ENCODE measurements at places on chromosomes 12 and 14.

GRCh38 chr12:92733661-92734060 lies 30.9 kb downstream of the PLEKHG7 start:
- DNase-seq = no peak

GRCh38 chr12:6959058-6959804 lies 8.1 kb downstream of the PTPN6 start:
- peak; percentile 46 for DNase-seq

- DNase-seq = no peak
Observed at GRCh38 chr12:33450480-33450879, 10.9 kb upstream of the SYT10 start.

DNA sequence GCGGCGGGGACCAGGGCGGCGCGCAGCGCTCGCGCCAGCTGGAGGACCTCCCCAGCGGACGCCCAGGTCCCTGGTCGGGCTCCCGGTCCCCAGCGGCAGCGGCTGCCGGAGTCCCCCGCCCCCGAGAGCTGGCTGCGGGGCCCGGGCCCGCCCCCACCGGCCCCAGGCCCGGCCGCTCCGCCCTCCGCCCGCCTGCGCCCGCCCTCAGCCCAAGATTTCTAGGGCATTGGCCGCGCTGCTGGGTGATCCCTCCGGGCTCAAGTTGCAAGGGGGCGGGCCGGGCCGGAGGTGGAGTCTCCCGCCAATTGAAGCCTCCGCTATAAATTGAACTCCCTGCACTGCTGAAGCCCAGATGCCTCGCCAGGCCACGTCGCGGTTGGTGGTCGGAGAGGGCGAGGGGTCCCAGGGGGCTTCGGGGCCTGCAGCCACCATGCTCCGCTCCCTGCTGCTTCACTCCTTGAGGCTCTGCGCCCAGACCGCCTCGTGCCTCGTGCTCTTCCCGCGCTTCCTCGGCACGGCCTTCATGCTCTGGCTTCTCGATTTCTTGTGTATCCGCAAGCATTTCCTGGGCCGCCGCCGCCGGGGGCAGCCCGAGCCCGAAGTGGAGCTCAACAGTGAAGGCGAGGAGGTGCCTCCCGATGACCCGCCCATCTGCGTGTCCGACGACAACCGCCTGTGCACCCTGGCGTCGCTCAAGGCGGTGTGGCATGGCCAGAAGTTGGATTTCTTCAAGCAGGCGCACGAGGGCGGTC lies at the start of gene DIO3:
DIO3 (plus strand) TSS at position 351 of the 752 bp plus-strand sequence.
- DNase-seq = no peak

DNA sequence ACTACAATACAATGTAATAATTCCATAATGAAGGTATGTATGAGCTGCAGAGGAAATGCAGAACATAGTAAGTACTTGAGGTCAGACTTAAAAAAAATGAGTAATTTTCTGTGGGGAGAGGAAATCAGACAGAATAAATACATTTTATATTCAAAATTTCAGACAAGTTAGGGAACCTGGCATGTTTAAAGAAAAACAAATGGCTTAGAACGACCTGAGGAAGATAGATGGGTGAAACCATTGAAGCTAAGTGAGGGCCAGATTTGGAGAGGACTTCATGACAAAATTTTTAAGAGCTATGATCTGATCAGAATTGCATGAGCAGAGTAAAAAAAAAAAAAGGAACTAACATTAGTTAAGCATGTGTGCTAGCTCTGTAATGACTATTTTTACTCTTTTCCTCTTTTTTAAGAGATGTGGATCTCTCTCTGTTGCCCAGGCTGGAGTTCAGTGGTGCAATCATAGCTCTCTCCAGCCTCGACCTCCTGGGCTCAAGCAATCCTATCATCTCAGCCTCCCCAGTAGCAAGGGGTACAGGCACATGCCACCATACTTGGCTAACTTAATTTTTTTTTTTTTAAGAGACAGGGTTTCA lies 157.6 kb upstream of the PDE3A start:
- no peak for DNase-seq

DNA sequence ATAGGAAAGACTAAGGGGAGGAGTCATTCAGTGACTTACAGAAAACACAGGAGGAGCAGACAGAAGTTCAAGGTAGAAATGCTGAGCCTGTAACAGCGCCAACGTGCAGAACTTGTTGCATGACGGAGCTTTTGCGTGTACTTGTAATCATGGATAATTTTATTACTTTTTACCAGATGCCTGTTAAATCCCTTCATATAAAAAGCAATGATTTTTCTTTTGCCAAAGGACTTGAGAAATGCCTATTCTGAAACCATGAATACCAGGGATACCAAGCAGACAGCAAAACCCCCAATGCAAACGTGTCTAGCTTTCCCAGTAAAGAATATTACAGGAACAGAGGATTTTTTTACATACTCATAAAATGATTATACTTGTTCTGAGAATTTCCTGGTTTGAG lies 163.6 kb upstream of the GSC start:
- no peak for DNase-seq

GRCh38 chr14:33273978-33274377 lies 335.3 kb downstream of the NPAS3 start:
- DNase-seq = no peak

DNA sequence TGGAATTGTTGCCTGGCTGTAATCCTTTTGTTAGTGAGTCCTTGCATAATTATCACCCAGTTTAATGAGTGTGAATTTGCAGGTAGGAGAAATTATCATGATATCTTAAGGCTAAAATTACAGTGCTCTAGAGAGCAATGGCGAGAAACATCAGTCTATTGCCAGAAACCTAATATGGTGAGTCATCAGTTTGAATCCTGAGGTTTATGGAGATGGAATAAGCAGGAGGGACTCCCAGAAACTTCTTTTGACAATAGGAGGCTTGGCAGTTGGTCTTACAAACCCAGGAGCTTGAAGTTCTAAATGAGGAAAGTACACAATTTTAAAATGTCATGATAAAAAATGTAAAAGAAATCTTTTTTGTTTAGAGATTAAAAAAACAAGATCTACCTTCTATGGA lies 31.5 kb upstream of the CRADD start:
- DNase-seq = no peak

DNA sequence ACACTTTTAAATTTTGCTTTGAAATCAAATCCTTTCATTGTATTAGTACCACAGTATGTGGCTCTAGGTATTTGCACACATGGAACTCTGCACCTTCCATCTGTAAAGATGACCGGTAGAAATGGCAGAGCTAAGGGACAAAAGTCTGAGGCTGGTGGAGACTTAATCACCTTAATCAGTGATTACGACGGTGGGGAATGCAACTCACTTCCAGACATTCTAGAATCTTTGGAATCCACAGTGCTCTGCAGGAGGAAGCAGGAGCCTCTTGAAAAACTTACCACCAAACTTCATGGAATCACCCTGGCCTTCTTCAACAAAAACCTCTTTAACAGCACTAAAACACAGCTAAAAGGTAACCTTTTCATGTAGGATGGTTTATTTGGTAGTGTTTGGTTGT lies 3.9 kb upstream of the DACT1 start:
- no peak for DNase-seq

GRCh38 chr12:45050751-45051571 lies at the start of gene DBX2:
Gene DBX2 (minus strand): TSS chr12:45051099. CDS start chr12:45050927, 172 bp downstream.
- no peak for DNase-seq

DNA sequence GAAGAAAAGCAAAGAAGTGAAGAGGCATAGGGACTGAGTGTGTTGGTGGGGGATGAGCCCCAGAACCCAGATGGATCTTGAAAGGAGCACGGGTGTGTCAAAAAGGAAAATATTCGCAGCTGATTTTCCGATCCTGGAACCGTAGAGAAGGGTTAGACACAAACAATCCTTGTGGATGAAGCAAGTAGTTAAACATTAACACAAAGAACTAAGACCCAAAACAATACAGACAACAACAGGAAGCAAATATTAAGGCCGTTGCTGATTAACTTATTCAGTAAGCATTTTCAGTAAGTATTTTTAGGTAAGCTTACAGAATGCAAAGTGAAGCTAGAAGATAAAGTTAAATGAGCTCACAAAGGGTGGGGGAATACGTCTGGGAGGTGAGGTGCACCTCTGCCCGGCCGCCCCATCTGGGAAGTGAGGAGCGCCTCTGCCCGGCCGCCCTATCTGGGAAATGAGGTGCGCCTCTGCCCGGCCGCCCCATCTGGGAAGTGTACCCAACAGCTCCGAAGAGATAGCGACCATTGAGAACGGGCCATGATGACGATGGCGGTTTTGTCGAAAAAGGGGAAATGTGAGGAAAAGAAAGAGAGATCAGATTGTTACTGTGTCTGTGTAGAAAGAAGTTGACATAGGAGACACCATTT lies 62.8 kb upstream of the PRB2 start:
- DNase-seq = no peak

- no peak for DNase-seq
Observed at GRCh38 chr12:67613040-67613439, 35.5 kb upstream of the DYRK2 start.

DNA sequence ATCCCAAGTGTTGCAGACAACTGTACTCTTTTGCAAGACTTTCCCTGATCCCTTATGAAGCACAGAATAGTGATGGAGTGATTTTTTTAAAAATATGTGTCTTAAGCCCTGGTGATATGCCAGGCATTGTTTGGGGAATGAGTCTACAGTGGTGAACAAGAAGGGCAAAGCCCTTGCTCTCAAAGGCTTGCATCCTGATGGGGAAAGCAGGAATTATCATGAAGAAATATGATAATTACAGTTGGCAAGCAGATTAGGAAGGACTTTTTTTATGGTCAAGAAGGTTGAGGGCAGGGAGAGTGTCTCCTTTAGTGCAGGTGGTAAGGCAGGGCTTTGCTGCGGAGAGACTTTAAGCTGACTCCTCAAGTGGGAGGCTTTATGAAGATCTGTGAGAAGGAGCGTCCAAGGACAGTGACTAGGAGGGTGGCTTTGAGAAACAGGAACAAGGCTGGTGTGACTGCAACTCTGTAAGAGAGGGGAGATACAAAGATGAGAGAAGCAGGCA lies 100.2 kb downstream of the SYNE2 start:
- DNase-seq = no peak

DNA sequence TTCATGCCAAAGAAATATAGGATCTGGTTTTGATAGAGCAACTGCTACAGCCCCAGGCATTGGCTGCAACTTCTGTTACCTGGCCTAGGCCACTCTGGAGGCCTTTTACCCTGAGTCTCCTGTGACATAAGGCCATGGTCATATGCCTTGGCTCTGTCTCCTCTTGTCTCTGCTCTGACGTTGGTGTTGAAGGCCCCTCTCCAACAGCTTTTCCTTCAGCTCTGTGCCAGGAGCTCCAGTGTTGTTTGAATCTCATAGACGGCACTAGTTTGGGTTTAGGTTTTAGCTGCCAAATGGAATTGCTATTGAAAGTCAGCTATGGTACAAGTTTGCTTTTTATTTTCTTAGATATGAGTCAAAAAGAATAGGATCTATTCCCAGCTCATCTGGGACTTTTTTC lies 41.1 kb downstream of the TTLL5 start:
- DNase-seq = no peak

GRCh38 chr12:110546339-110546738 lies 36.8 kb downstream of the PPTC7 start:
- DNase-seq = no peak

- DNase-seq = no peak
Observed at GRCh38 chr14:68380329-68380741, 412.5 kb downstream of the ZFP36L1 start.

DNA sequence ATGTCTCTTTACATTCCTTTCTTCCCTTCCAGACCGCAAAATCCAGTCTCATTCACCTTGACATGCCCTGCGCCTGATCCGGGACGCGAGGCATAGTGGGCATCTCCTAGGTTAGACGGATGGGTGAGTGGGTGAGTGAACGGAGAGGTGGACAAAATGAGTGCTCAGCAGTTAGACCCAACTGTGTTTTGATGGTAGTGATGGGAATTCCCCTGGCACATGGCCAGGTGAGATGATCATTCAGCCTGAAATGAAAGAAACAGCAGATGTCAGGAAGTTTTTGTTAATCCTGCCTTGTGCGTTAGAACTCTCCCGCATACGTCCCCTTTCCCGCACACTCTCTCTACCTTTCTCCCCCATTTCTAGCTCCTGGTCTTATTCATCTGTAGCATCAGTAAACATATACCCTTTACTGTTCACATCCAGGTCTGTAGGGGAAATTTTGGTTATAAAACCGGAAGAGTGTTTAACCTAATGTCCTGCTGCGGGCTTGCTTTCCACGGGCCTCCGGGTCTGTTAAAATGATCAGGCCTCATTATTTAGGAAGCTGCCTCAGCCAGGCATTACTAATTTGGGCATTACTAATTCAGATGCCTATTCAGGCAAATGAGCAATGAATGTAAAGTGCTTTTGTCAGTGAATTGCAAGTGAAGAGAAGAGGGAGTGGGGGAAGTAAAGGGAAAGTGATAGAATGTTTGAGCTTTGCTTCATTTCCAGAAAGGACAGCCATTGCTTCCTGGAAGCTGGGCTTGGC lies 172.8 kb downstream of the ETV6 start:
- peak; percentile 52 for DNase-seq

DNA sequence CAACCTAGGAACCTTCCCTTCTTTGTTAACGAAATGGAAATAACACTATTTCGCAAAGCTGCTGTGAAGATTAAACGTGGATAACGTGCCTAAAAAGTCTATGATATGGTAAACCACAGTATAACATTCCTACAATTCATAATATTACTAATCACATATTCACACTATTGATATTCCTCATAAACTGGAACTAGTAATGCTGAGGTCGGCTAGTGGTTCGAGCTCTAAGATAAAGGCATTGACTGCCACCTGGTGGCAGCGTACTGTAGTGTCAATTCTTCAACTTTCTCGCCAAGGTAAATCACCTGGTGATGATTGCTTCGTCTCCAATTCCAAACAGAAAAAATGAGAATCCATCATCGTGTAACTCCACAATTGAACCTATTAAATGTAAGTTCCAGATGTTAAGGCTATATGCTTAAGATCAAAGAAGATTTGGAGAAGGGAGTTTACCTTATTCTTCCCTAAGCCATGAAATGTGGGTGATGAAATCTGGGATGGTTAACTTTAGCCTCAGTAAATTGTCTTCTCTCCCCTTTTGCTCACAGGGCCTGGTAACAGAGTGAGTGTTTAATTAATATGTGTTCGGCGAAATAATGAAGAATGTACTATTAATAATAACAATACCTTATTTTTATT lies 197.5 kb upstream of the TMEM132C start:
- peak; percentile 7 for DNase-seq

DNA sequence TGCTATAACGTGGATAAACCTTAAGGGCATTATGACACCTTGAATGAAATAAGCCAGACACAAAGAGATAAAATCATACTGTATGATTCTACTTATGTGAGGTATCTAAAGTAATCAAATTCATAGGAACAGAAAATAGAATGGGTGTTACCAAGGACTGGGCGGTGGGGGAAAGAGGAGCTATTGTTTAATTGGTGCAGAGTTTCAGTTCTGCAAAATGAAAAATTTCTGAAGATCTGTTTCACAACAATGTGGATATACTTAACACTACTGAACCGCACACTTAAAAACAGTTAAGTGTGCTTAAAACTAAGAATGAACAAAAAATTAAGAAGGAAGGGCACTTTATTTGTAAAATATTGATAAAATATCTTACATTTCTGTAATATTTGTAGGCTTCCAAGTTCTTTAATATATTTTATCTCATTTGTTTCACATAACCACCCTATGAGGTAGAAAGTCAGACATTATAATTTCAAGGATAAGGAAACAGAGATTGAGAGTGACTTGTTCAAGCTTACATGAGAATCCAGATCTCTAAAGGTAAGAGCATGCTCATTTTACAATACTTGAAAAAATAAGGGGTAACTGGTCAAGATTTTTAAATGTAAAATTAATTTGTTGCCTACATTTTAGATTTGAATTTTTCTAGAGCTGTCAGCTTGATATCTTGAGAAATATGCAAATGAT lies 14.9 kb downstream of the LTA4H start:
- no peak for DNase-seq

GRCh38 chr12:89346741-89347324 lies 5.5 kb downstream of the DUSP6 start:
- no peak for DNase-seq

- no peak for DNase-seq
Observed at GRCh38 chr14:90614696-90615516, 201.3 kb downstream of the TTC7B start.

Data from stimulated activated CD4-positive, alpha-beta T cell treated with anti-CD3 and anti-CD28 coated beads, Interleukin-2, amount 100 ng/mL, for 48 hours (primary cell).